Ovary (tissue), 10 donors: ENCODE measurements at places on chromosomes 6 and 20.

DNA sequence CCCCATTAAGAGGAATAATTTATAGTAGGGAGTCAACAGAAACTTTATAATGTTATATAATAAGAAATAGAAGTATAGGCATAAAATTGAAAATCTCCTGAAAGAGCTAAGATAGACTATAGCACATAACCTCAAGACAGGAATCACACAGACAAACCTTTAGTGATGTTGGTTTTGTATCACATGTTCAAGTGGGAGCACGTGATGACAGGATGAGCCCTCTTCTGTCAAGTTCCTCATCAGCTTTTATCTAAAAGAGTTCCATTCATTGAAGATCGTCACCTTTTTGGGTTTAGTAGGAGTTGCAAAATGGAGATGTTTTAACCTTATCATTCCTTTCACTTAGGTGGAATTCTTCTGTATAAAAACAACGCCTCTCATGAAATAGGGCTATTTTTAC, 127.0 kb downstream of the MCHR2 start:
- no peak for DNase-seq

DNA sequence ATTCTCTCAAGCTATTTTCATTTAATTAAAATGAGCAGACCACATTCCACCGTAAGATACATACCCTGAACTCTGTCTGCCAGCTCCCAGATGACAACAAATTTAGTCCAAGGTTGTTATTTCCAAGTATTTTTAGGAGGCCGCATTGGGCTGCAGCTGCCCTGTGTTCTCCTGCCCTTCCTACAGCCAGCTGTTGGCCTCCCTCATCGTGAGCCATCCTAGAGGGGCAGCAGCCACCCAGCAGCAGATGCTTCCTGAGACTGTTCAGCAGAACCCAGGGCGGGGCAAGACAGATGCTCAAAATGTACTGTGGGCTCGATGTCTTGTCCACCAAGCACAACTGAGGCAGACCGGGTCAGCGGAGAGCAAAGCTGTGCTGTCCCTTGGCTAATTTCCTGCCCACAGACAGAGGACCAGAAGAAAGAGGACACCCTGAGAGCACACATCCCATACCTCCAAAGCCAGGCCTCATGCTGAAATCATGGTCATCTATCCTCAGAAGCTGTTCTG, 16.4 kb downstream of the GABRR1 start:
- DNase-seq: no peak

- no peak for DNase-seq
Observed at GRCh38 chr6:151148111-151148510, 91.7 kb upstream of the AKAP12 start.

GRCh38 chr6:18122128-18123093, at the start of gene NHLRC1:
NHLRC1 (minus strand) TSS chr6:18122677; CDS start chr6:18122606, 71 bp downstream.
- peak; percentile 84 for DNase-seq
